NCI-H1105 treated with DMSO at 0.1 percent for 48 hours (cell line): ENCODE measurements at places on chromosomes 7 and 10.

DNA sequence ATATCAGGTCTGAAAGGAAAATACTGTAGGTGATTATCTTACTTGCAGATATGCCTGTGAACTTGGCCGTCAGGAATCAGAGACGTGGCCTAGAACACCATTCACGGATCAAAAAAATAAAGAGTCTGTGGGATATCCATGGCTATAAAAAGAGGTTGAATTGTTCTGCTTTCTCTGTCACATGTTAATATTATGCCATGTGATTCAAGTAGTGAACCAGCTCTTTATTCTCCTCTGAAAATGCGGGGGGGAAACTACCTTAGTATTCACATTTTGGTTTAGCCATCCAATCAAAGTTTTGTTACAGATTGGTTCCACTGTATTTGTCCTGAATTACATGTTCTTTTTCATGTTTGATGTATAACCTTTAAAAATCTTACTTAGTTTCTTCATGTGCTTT lies 120.5 kb downstream of the CCNY start:
- no peak for DNase-seq

GRCh38 chr7:11458736-11459483 lies 373.1 kb downstream of the THSD7A start:
- DNase-seq: no peak

GRCh38 chr7:67637023-67637358 lies 640.4 kb downstream of the TYW1 start:
- DNase-seq: peak; percentile 6

DNA sequence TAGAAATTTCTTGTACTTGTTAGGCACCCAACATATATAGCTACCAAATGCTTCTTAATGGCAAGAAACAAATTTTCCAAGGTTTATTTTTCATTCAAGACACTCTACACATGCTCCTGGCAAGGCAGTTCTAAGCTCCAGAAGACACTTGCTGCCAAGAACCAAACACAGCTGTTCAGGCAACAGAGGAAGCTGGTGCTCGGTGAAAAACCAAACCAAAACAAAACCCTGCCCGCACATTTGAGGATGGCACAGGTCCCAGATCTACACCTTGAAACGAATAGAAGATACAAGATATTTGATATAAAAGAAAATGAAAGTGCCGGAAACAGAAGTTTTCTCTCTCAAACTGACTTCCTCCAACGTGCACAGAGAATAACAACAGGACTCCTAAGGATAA lies 4.9 kb upstream of the DNTT start:
- peak; percentile 8 for DNase-seq

GRCh38 chr7:30561389-30561788 lies 33.3 kb upstream of the GARS1 start:
- DNase-seq: no peak

GRCh38 chr7:149495785-149496641 lies 1.6 kb downstream of the ZNF746 start:
- DNase-seq: peak; percentile 78

DNA sequence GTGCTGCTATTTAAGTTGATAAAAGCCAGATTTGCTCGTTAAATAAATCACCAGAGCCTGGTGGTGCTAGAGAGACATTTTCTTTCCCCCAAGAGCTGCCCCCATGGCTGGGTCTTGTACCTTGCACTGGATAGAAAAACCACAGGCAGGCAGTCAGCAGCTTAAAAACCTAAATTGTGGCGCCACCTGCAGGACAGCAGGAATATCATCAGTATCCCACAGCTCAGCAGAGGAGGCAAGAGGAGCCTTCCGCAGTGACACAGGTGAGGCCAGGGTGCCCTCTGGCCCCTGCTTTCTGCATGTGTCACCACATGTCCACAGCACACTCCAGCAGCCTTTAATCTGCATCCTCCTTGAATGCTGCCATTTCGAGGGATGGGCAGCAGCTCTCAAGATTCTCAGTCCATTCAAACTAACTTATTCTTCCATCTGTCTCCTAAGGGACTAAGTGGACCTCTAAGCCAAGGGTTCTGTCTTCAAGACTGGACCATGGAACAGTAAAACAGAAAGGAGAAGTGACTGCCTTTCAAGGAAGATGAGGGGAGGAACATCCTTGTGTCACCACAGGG lies 4.5 kb upstream of the PLXNA4 start:
- DNase-seq: peak; percentile 82

DNA sequence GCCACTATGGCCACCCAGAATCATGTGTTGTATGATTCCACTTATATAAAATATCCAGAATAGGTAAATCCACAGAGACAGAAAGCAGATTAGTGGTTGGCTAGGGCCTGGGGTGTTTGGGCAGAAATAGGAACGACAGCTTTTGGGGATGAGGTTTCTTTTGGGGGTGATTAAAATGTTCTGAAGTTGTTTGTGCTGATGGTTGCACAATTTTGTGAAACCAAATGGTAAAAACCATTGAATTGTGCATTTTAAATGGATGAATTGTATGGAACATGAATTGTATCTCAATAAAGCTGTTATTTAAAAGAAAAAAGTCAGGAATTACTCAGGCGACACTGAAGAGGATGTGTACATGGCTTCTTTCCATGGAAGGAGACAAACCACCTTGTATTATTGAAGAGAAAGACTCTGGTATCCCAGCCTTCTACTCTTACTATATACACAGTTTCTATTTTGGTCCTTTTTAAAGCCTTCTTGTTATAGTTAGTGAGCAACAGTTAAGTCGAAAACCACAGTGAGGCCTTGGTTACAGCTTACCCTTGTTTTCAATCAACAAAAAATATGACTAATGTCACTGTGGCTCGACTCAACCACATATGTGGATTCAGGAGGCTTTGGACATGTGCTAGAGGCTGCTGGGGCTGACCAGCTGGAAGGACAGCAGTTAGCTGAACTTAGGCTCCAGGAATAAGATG lies 57.1 kb upstream of the KMT2E start:
- no peak for DNase-seq

GRCh38 chr7:31082017-31082416 lies 29.9 kb downstream of the ADCYAP1R1 start:
- no peak for DNase-seq

GRCh38 chr10:11532306-11532705 lies 79.1 kb downstream of the USP6NL start:
- DNase-seq: no peak

DNA sequence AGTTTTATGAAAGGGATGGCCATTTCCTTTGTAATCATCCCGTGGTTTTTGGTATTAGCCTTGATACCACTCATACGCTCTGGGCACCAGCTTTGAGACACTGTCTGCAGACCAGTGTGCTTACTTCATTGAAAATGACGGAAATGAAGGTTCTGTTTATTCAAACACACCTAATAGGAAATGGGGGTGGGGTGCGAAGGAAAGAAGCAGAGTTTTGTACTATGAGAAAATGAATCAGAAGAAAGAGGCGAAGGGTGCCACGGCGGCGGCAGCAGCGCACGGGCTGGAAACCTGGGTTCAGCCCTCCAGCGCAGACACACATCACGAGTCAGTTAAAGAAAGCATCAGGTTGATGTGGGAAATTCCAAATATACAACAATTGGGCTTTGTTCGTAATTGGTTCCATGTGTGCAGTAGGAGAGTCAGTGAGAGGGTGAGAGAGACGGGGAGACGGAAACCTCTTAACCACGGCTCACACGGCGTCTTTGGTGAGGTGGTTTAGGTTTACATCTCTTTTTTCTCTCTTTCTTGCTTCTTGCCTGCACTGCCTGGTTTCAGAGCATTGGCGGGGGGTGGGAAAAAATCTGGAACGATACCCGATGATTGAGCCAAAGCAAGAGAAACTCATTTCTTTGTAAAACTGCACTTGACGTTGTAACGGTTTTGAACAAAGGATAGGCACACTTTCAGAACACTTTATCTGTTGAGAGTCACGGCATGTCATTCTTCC lies 321.2 kb downstream of the FRMD4A start:
- DNase-seq: peak; percentile 43

DNA sequence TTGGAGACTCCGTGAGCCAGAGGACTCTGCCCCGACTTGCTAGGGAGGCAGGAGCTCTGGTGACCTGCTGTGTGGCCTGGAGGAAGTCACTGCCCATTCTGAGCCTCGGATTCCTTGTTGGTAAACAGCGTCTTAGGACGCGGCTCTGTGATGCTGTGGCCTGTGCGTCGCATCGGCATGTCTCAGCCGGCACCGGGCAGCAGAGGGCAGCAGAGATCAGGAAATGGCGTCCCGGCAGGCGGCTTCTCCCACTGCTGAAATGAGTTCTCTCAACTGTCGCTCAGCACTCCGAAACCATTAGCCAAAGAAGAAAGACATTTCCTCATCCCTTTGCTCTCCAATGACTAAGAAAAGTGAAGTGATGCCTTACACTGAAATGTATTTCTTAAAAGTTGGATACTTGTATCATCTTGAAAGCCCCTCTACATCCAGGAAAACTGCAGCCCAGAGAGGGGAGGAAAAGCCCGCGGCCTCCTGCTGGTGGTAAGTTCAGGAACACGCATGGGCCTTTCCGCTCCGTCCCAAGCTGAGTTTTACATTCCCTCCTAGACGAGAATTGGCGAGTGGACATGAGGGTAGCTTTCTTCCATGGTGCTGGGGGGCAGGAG lies 91.7 kb downstream of the WDR11 start:
- peak; percentile 45 for DNase-seq

DNA sequence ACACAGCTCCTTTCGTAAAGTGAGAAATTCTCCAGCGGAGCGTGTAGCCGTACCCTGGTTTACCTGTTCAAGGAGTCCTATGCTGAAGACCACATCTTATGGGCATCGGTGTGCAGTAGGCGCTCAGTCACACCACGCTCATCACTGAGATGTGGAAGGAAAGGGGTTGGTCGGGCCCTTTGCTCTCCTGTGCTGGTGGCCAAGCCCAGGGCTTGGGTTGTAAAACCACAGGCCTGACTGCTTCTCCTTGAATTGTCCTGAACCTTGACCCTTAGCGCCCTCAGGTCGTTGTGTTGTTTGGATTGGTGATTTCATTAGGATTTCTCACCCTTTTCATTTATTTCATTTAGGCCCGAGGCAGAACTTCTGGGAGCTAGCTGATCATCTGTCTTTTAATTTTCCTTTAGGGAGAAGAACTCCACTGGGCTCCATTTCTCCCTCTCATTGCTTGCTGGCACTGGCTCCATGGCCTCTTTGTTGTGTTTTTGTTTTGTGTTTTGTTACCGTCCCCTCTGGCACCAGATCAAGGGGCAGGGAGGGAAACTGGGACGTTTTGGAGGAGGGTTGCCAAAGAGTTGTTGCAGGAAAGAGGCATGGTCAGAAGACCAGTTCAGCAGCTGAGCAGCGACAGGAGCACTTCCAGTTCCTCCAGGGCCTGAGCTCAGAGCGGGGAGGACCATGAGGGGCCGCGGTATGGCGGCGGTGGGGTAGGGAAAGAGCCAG lies 511.4 kb upstream of the GALNT17 start:
- no peak for DNase-seq

DNA sequence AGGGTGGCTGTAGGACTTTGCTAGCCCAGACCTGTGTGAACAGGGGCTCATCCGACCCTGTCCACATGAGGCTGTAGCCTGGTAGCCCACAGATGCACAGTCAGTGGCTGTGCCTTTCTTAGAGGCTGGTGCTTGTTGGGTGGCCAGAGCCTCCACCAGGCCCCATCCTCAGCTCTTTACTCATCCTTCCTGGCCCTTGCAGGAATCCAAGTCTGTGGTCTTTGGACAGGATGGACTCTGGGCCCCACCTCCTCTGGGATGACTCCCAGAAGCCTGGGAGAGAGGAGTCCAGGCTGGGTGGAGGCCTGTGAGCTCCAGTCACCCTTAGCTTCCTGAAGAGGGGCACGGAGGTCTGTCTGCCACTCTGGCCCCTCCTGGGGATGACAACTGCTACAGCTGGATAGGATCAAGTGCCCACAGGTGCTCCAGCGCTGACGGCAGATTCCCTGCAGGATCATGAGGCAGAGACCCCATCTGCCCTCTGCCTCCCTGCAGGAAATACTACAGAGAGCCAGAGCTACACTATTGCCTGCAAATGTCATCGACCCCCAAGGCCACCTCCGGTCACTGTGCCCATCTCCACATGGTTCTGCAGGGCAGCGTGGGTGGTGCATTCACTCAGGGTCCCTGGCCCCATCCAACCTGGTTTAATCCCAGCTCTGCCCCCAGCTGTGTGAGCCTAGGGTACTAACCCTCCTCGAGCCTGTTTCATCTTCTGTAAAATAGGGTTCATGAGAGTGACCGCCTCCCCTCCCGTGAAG lies 114.5 kb downstream of the PTPN20 start:
- DNase-seq: no peak
